ENCODE measurements at places on chromosomes 5 and 9. TPM values are rescaled to one million over a fixed set of nuclear protein-coding genes. Genes with fewer than 3 reads are reported as not detected.

GRCh38 chr5:13783726-13784125 is 160.8 kb downstream of the DNAH5 start:
- no peaks in the 10 kb centered on the region for H3K36me3 ChIP-seq
- H3K4me3 ChIP-seq, result no peak overlapping the region
- H3K27me3 ChIP-seq, result no peaks in the 10 kb centered on the region
- no peak overlapping the region for H3K27ac ChIP-seq
- no peaks in the 10 kb centered on the region for H3K4me1 ChIP-seq

DNA sequence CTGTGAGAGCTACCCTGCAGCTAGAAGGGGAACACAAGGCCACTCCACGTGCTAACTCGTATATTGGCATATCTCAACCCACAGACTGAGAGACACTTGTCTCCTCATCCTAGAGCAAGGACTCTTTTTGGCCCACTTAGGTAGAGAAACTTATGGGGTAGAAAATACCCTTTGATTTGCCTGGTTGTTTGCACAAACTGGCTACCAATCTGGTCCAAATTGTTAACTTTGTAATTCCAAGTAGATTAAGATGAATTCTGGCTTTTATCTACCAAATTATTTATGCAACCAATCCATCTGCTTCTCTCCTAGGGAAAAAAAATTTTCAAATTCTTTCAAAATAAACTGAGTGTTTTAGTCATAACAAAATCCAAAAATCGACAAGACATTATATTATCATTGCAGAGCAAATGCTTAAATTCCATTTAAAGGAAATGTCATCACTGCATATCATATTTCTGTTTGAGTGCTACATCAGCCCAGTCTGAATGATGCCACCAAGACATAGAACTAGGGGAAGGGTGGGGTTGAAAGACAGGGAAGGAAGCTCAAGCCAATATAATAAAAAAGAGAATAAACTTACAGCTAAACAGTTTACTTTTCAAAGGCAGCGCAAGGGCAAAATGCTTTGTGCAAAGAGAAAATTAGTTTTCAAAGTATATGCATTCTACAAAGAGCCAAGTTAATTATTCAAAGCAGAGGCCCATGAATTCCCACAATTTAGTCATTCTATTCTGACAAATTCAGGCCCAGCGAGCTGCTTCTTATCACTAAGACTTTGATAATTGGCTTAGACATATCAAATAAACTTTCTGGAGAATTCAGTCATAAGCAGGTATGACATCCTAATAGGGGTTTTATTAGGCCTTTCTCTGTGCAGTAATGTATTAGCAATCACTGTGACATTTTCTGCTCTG is 198.0 kb downstream of the CAAP1 start:
- H3K4me1 ChIP-seq, result no peaks in the 10 kb centered on the region
- H3K27ac ChIP-seq, result no peak overlapping the region
- H3K4me3 ChIP-seq, result no peak overlapping the region
- no peaks in the 10 kb centered on the region for H3K36me3 ChIP-seq
- no peaks in the 10 kb centered on the region for H3K27me3 ChIP-seq

DNA sequence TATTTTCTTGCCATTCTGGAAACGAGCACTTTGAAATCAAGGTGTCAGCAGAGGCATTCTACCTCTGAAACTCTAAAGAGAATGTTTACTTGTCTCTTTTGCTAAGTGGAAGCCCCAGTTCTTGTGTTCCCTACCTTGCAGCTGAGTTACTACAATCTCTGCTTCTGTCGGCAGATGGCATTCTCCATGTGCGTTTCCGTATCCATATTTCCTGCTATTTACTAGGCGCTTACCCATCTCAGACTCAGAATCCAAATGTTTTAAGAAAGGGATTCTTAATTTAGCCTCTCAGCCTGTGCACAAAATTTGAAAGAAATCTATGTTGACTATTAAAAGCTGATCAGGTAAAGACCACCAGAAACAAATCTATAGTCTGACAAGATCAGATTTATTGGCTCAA is 221.3 kb upstream of the FTMT start:
- H3K27me3 ChIP-seq, result no peaks in the 10 kb centered on the region
- H3K4me3 ChIP-seq, result no peak overlapping the region
- H3K27ac ChIP-seq, result no peak overlapping the region
- H3K4me1 ChIP-seq, result no peaks in the 10 kb centered on the region
- H3K36me3 ChIP-seq, result no peaks in the 10 kb centered on the region

DNA sequence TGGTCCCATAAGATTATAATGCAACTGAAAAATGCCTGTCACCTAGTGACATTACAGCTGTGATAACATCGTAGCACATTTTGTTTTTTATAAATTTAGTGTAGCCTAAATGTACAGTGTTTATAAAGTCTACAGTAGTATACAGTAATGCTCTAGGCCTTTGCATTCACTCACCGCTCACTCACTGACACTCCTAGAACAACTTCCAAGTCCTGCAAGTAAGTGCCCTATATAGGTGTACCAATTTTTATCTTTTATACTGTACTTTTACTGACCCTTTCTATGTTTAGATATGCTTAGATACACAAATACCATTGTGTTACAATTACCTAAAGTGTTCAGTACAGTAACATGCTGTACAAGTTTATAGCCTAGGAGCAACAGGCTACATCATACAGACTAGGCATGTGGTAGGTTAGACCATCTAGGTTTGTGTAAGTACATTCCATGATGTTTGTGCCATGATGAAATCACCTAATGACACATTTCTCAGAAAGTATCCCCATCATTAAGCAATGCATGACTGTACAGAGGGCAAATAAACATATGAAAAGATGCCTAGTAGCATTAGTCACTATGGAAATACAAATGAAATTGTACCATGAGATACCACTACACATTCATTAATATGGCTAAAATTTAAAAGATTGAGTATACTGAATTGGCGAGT is 127.6 kb downstream of the TRPM6 start:
- DNase-seq, result no peak
- H3K4me1 ChIP-seq, result no peaks in the 10 kb centered on the region
- no peaks in the 10 kb centered on the region for H3K36me3 ChIP-seq
- H3K4me3 ChIP-seq, result no peak overlapping the region

- no peak overlapping the region for H3K4me3 ChIP-seq
- H3K27me3 ChIP-seq, result no peaks in the 10 kb centered on the region
- peaks cover 16% of the 10 kb centered on the region for H3K4me1 ChIP-seq
- peak; percentile 45 for DNase-seq
- H3K27ac ChIP-seq, result no peak overlapping the region
- no peaks in the 10 kb centered on the region for H3K36me3 ChIP-seq
Measured at GRCh38 chr9:100602342-100602801, 24.5 kb downstream of the CAVIN4 start.

DNA sequence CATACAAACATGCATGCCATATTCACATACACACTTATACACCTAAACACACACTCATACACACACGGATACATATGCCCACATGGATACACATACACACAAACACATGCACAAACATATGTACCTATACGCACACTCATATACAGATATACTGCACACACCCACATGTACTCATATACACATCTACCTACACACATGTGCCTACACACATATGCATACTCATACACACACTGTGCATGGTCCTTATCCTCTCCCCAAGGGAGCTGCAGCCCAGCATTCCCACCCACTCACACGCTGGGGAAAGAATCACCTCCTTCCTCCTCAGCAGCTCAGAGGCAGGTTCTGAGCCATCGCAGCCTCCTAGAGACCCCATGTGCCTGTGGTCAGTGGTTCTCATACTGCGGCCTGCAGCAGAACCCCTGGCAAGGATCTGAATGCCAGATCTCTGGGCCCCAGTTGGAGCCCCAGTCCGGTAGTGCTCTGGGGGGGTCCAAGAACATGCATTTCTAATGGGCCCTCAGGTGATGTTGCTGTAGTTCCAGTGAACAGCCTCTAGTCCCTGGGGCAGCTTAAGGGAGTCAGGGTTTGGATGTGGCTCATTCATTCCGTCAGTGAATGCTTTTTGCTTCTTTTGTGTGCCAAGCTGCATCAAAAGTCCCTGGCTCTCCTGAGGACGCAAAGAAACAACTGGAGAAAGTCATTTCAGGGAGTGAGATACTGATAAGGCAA is 39.0 kb downstream of the SEMA4D start:
- peaks cover 6% of the 10 kb centered on the region for H3K36me3 ChIP-seq
- no peaks in the 10 kb centered on the region for H3K27me3 ChIP-seq
- peaks cover 5% of the 10 kb centered on the region for H3K4me1 ChIP-seq
- DNase-seq, result no peak

GRCh38 chr5:33941090-33941489 is 4.9 kb downstream of the RXFP3 start:
- peaks cover 14% of the 10 kb centered on the region for H3K27me3 ChIP-seq
- H3K27ac ChIP-seq, result no peak overlapping the region
- no peak overlapping the region for H3K4me3 ChIP-seq

GRCh38 chr9:117535973-117536372 is 121.1 kb upstream of the ASTN2 start:
- no peaks in the 10 kb centered on the region for H3K4me1 ChIP-seq
- no peaks in the 10 kb centered on the region for H3K27me3 ChIP-seq
- H3K4me3 ChIP-seq, result no peak overlapping the region
- no peaks in the 10 kb centered on the region for H3K36me3 ChIP-seq
- no peak for DNase-seq

DNA sequence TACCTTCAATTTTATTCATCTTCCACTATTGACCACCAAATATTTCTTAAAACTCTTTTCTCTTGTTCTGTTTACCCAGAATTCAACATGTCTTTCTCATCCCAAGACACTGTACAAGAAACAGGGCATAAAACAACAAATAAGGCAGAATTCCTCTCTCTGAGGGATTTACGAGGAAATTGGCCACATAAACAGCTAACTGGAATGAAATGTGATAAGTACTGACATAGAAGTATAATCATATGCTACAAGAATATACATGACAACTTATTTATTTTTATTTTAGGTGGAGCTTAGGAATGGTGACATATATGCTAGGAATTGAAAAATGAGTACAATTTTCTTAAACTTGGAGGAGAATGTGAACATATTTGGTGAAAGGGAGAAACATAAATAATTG is 48.8 kb upstream of the FBN2 start:
- no peak overlapping the region for H3K27ac ChIP-seq
- H3K4me3 ChIP-seq, result no peak overlapping the region
- H3K36me3 ChIP-seq, result no peaks in the 10 kb centered on the region
- H3K4me1 ChIP-seq, result no peaks in the 10 kb centered on the region

- DNase-seq, result no peak
- no peaks in the 10 kb centered on the region for H3K27me3 ChIP-seq
Measured at GRCh38 chr5:177477701-177478477, 4.5 kb upstream of the DBN1 start.

- no peak overlapping the region for H3K27ac ChIP-seq
- DNase-seq, result no peak
- H3K4me1 ChIP-seq, result no peaks in the 10 kb centered on the region
- H3K27me3 ChIP-seq, result no peaks in the 10 kb centered on the region
Measured at GRCh38 chr5:157390551-157391297, 69.3 kb upstream of the NIPAL4 start.

GRCh38 chr5:104650313-104651055 is 1087.9 kb upstream of the NUDT12 start:
- no peaks in the 10 kb centered on the region for H3K4me1 ChIP-seq
- H3K27me3 ChIP-seq, result no peaks in the 10 kb centered on the region
- H3K4me3 ChIP-seq, result no peak overlapping the region
- DNase-seq, result no peak
- H3K36me3 ChIP-seq, result no peaks in the 10 kb centered on the region

DNA sequence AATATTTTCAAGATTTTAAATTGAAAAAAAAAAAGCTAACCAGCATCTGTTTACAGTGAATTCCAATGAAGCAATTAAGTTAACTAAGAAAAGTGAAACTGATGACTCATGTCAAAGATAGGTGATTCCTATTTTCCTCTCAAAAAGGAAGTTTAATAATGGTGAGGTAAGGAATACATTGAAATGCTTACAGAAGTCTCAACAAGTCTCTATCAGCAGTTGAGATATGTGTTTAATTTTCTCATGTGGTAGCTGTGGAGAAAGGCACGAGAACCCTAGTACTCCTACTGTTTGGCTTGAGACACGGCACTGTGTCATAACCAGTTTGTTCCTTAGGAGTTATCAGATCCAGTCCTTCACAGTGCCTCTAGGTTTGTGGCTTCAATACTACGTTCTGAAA is 114.5 kb downstream of the SLC25A46 start:
- H3K4me1 ChIP-seq, result no peaks in the 10 kb centered on the region
- DNase-seq, result no peak
- H3K36me3 ChIP-seq, result no peaks in the 10 kb centered on the region
- no peaks in the 10 kb centered on the region for H3K27me3 ChIP-seq

DNA sequence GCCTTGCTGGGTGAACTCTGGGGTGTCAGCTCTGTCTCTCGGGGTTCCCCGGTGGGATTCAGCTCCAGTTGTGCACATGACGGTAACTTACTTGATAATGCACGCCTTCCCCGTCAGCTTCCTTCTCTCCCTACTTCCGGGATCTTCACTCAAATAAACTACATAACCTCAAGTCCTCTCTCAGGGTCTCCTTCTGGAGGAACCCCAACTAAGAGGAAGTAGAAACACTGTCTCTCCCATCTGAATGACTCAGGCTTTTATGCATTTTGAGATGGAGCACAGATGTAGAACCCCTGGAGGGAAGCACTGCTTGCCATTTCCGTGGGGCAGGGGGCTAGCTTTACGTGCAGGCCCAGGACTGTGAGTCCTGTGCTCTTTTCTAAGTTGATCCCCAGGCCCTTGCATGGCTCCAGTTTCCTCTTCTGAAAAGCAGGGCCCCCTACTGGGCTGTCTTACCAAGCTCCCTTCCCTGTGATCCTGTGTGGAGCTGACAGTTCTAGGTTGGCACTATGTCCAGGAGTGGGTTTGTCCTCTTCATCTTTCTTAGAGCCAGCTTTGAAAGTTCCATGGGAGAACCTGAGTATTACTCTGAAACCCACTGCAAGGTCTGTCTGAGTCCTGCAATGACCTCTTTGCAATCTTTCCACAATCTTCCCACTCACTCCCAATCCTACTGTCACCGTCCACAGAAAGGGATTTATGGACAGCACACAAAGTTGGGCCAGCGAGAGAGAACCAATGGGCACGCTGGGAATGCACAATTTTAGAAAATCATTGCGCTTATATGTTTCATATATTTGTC is 17.7 kb downstream of the S1PR3 start:
- no peaks in the 10 kb centered on the region for H3K4me1 ChIP-seq
- no peaks in the 10 kb centered on the region for H3K36me3 ChIP-seq
- H3K27me3 ChIP-seq, result no peaks in the 10 kb centered on the region
- no peak for DNase-seq
- H3K4me3 ChIP-seq, result no peak overlapping the region

DNA sequence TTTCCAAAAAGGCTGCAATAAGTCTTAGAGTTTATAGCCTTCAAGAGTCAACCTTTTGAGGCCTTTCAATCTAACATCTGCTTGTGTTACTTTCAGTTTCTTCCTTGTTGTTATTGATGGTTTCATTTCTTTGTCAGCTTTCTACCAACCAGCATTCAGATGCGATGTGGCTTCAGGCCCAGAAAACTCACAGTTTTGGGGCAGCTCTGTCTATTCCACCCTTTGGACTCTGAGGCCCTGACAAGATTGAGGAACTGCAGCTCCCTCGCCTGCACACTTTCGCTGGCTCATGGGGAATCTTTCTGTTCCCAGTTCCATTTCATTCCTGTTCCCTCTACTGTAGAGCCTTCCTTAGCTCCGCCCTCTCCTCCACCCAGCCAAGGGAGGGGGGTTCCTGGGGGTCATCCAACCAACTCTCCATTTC is 13.3 kb upstream of the WHRN start:
- DNase-seq, result no peak
- no peaks in the 10 kb centered on the region for H3K27me3 ChIP-seq
- H3K4me1 ChIP-seq, result no peaks in the 10 kb centered on the region
- no peaks in the 10 kb centered on the region for H3K36me3 ChIP-seq
- H3K27ac ChIP-seq, result no peak overlapping the region

- H3K27ac ChIP-seq, result no peak overlapping the region
- no peak for DNase-seq
- H3K36me3 ChIP-seq, result no peaks in the 10 kb centered on the region
Measured at GRCh38 chr5:74312746-74313145, 327.8 kb downstream of the ENC1 start.

The SEMA5A gene
- 40.5 TPM for total RNA-seq

The TTC16 gene
- 6.6 TPM for total RNA-seq

The BOD1 gene
- 25.1 TPM for total RNA-seq

The ARHGEF28 gene
- 47.1 TPM for total RNA-seq

The SH3TC2 gene
- 0.89 TPM for total RNA-seq

The IRX4 gene
- 1.7 TPM for total RNA-seq
